ENCODE measurements at places on chromosomes 11 and 22.

DNA sequence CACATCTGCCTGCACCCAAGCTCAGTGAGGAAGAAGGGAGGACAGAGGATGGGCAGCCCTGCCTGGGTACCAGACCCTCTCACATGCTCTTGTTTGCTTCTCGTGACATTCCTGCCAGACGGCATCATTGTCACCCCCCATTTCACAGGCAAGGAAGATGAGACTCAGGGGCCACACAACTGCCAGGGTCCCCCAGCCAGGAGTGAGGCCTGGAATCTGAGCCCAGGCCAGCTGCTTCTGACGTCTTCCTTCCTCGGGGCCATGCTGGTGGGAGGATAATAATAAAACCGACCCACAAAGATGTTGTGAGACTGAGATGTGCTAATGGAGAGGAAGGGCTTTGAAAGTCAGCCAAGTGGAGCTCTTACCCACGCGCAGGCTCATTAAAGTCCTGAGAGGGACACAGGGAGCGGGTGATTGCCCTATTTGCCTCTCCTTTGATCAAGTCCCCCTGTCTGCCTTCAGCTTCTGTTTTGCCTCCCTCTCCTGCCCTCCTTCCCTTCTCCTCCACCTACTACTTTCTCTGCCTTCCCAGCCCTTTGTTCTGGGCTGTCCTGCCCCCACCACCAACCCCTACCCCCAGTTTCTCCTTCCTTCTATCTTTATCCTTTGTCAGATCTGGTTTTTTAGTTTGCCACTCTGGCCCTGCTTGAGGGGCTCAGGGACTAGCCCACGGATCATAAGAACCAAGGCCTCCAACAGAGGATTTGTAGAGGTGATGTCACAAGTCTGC is 62.7 kb downstream of the MCM5 start:
- H3K27ac ChIP-seq: no peak overlapping the region
- no peak overlapping the region for H3K4me3 ChIP-seq

DNA sequence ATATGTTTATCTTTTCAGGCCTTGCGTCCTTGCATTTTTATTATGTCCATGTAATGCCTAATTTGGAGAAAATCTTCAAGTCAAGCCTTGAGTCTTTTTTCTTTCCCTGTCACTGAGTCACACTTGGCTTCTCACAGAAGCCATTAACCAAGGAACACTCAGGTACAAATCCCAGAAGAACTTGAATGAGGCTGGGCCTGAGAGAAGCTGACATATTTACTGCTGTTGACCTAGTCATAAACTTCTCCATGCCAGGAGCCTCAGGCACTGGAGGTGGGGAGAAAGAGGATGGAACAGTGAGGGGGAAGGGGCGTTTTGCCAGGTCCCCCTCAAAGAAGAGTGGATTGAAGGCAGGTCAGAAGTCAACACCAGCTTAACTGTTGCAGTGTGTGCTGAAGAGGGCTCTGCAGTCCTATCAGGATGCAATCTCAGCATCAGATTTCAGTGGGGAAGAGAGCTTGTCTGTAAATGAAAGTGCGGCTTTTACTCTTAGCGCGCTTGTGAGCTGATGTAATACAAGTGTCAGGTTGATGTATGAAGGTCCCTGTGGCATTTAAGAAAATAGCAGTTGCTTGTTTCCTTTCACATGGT is 526.0 kb downstream of the ETS1 start:
- no peak for DNase-seq
- no peaks in the 10 kb centered on the region for H3K27me3 ChIP-seq
- H3K4me1 ChIP-seq: no peaks in the 10 kb centered on the region
- no peaks in the 10 kb centered on the region for H3K36me3 ChIP-seq
- no peak overlapping the region for H3K4me3 ChIP-seq

GRCh38 chr11:8084352-8084751 is 3.3 kb downstream of the TUB start:
- H3K27me3 ChIP-seq: no peaks in the 10 kb centered on the region
- no peak for DNase-seq
- H3K4me3 ChIP-seq: no peak overlapping the region
- no peak overlapping the region for H3K27ac ChIP-seq
- H3K36me3 ChIP-seq: no peaks in the 10 kb centered on the region

DNA sequence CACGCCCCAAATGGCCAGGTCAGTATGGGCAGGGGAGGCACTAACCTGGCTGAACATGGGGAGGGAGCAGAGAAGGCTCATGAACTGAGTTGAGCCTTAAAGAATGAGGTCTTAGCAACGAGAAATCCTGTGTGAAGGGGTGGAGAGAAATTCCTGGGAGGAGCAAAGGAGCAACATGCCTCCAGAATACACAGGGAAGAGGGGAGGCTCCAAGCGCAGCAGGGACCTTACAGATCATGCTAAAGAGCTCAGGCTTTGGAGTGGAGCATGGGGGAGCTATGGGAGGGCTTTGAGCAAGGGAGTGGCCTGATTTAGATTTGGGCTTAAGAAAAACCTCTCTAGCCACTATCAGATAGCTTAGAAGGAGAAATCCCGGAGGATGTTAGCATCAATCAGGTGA is 88.1 kb downstream of the MN1 start:
- no peak overlapping the region for H3K4me3 ChIP-seq
- H3K27me3 ChIP-seq: no peaks in the 10 kb centered on the region
- H3K4me1 ChIP-seq: peaks cover 5% of the 10 kb centered on the region
- no peak overlapping the region for H3K27ac ChIP-seq
- no peak for DNase-seq
- no peaks in the 10 kb centered on the region for H3K36me3 ChIP-seq

DNA sequence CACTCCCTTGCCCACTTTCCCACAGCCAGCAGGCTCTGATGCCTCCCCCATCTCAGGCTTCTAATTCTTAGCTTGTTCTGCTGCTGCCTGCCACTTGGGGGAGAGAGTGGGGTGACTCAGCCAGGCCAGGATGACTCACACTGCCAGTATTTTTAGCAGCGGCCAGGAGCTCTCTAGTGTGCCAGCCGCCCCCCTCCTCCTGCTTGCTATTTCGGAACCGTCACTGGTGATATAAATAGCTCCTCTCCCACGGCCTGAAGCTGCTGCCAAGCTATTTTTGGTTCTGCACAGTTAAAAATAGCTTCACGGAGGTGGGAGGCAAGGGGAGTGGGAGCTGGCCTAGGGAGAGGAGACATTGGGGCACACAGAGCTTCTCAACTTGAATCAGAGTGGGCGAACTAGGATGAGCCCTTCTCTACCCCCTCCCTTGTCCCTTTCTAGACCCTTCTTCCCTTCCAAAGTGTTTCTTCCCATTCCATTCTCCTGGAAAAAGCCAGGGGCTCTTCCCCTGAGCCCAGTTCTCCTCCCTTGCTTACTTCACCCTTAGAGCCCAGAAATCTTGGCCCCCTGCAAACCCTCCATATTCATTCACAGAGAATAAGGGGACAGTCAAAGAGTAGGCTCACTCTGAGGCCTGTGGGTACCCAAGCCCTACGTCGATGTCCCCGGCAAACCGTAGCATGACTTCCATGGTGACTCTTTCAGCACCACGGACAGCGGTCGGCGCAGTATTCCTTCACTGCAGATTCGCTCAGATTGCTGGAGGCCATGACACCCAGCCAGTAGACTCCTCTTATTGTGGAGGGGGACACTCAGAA is 2.5 kb upstream of the NPAS4 start:
- H3K27me3 ChIP-seq: peaks cover 2% of the 10 kb centered on the region
- H3K4me3 ChIP-seq: no peak overlapping the region
- H3K27ac ChIP-seq: peak overlapping the region; percentile 61

DNA sequence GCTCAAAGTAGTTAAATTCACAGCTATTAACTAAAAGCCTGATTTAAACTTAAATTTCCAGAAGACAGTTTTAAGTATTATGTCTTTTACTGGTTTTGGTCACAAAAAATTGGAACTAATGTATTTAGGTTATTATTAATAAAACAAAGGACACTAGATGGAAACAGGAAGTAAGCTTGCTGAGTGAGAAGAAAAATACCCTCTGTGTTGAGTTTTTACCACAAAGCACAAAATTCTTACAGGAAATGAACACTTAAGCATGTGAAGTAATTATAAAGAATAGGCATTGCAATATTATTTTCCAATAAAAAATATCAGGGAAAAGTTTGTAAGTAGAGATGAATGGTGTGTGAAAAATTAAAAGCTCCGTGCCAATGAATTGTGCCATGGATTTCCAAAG is 46.3 kb downstream of the PIK3C2A start:
- DNase-seq: no peak
- H3K4me3 ChIP-seq: no peak overlapping the region
- H3K36me3 ChIP-seq: no peaks in the 10 kb centered on the region

DNA sequence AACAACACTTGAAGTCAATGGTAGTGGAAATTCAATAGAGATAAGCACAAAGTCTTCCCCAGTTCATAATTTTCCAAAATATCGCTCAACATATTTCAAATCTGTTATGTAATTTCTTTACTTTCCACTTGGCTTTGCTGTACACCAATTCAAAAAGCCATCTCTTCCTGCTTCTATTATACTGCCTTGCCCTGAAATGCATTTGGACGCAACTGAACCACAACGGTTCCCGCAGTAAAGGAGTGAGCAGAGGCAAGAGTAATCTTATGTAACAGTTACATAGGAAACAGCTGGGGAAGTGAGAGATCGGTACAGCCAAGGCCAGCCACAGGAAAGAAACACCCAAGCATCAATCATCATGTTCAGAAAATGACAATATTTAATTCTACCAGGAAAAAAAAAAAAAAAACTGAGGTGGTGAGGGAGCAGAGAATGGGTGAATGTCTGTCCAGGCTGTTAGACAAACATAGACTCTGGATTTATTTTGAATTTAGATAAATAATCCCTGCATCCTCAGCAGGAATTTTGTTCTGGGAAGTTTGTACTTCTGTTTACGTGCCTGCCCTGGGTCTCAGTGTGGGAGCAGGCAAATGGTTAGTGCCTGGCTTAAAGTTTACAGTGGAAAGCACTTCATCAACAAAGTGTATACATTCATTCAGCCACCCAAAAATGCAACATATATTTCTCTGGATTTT is 392.2 kb downstream of the ETS1 start:
- no peaks in the 10 kb centered on the region for H3K27me3 ChIP-seq
- no peak overlapping the region for H3K27ac ChIP-seq
- no peak overlapping the region for H3K4me3 ChIP-seq
- H3K36me3 ChIP-seq: no peaks in the 10 kb centered on the region

GRCh38 chr11:77819921-77820564 is 479 bp downstream of the RSF1 start:
- peak overlapping the region; percentile 95 for H3K27ac ChIP-seq
- peak overlapping the region; percentile 95 for H3K4me3 ChIP-seq
- H3K36me3 ChIP-seq: no peaks in the 10 kb centered on the region
- DNase-seq: no peak

DNA sequence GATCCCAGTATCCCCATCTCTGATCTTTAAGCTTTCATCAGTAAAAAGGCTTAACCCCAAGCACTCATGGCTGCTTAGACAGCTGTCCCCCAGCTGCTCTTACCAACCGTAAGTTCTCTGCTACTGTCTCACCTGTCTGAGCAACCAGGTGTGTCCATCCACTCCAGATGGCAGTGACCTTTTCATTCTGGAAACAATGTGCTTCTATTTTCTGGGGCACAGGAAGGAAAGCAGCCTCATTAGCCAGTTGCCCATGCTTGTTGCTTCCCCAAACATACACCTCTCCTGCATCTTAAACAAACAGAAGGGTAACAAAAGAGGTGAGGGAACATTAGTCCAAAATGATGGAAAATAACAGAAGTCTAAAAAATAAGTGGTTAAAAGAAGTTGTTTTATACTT is 24.4 kb downstream of the SERGEF start:
- no peak overlapping the region for H3K4me3 ChIP-seq
- H3K4me1 ChIP-seq: peaks cover 38% of the 10 kb centered on the region
- peaks cover 3% of the 10 kb centered on the region for H3K36me3 ChIP-seq
- DNase-seq: no peak

DNA sequence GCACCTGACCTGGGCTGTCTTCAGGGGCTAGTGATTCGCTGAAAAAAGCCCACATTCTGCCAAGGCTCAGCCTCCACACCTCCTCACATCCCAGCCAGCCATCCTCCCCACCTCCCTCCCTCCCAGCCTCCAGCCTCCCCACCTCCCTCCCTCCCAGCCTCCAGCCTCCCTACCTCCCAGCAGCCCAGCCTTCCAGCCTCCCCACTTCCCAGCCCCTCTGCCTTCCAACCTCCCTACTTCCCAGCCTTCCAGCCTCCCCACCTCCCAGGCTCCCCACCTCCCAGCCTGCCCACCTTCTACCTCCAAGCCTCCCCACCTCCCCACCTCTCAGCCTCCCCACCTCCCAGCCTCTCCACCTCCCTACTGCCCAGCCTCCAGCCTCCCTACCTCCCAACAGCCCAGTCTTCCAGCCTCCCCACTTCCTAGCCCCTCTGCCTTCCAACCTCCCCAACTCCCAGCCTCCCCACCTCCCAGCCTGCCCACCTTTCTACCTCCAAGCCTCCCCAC is 33.7 kb upstream of the TH start:
- H3K36me3 ChIP-seq: no peaks in the 10 kb centered on the region
- H3K4me1 ChIP-seq: peaks cover 40% of the 10 kb centered on the region
- DNase-seq: no peak

- DNase-seq: no peak
- peaks cover 67% of the 10 kb centered on the region for H3K4me1 ChIP-seq
- peaks cover 76% of the 10 kb centered on the region for H3K36me3 ChIP-seq
- H3K27me3 ChIP-seq: no peaks in the 10 kb centered on the region
Measured at GRCh38 chr22:31089160-31090100, 8.3 kb downstream of the SMTN start.

DNA sequence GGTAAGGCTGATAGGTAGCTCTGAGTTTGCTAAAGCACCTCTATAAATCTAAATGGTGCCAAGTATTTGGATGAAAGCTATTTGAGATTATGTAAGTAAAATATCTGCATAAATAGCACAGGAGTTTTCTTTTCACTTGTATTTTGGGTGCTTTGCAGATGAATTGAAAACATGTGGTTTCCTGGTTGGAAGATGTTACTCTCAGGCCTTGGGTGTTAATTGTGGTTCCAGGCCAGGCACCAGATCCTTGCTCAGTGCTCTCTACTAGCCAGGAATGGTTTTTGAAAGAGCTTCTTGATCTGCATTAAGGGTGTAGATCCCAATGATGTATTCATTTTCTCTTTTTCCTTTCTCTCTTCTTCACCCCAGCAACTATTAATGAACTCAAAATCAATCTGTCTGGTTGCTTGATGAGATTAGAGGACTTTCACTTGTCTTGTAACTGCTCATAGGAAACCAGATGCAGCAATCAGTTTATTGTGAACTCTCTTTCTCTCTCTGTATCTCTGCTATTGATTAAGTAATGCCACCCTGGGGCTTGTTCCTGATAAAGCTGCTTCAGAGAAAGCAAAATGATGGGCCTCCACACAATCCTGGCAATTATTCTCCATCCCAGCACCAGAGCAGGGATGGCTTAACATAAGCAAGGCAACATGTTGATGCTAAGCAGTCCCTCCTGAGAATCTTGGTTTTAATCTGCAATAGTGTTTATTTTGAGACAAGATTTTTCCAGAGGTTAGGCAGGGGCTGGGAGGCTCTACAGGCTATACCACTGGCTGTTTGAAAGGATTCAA is 147.0 kb upstream of the NTM start:
- no peaks in the 10 kb centered on the region for H3K27me3 ChIP-seq
- H3K4me1 ChIP-seq: no peaks in the 10 kb centered on the region
- no peak overlapping the region for H3K4me3 ChIP-seq
- H3K27ac ChIP-seq: no peak overlapping the region

DNA sequence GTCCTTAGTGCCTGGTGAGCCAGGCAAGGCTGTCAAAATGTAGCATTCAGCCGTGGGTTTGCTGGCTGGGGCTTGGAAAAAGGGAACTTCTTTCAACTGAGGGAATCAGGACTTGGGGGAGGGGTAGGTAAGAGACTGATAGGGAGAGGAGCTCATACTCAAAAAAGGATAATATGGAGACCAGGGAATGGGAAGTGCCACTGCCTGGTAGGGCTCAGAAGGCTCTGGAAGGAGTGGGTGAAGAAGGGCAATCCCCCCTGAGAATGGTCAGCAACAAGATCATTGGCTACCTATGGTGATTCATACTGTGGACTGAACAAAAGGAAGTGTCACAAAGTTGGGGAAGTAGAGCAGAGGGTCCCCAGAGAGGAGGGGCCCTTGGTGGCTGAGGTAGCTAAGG is 1.9 kb downstream of the CNGA4 start:
- H3K36me3 ChIP-seq: no peaks in the 10 kb centered on the region
- no peak overlapping the region for H3K4me3 ChIP-seq
- no peak overlapping the region for H3K27ac ChIP-seq
- H3K4me1 ChIP-seq: no peaks in the 10 kb centered on the region
- no peak for DNase-seq
